ENCODE measurements at places on chromosomes 7 and 10.
A peak's percentile ranks its signal among the peaks of the same experiment; 100 is the strongest.

DNA sequence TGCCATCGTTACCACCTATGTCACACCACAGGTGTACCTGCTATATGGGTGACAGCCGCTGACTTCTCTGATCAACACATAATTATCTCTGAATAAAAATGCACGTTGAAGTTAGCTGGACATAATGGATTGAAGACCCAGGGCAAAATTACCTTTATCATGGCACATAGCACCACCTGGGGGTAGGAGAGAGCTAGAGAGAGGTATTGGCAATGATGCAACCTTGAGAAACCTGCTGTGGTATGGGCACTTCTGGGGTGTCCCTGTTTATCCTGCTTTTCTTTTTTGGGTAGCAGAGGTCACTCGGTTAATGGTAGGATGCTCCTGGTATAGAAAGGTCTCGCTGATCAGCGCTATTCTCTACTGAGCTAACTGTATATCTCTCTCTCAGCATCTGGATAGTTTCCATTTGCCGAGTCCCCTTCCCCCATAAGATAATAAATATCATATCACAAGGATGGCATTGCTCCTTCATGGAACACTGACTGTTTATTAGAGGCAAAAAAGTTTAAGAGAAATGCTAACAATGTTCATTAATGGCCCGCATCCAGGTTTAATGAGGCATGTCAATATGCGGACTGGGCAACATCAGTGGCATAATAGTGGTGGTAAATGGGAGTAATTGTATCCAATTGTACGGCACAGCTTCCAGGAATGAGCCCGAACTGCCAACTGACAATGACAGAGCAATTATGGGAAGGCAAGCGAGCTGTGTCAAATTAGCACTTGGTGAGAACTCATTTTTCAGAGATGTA lies 323.1 kb downstream of the TFEC start:
- DNase-seq = peak; percentile 2

DNA sequence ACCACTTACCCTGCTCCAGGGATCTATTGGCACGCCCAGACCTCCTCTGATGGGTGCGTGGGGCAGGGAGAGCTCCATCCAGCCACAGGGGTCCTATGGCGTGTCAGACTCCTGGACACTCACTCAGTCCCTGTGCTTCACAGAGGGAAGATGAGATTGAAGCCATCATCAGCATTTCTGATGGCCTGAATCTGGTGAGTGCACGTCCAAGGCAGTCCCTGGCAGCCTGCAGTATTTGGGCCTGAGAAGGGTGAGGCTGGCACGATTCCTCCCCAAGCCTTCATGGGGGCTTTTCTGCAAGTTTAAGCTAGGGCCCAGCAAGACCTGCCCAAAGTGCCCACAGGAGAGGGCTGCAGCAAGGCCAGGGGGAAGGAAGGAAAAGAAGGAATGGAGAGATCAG lies 3.3 kb downstream of the CDHR1 start:
- no peak for DNase-seq

DNA sequence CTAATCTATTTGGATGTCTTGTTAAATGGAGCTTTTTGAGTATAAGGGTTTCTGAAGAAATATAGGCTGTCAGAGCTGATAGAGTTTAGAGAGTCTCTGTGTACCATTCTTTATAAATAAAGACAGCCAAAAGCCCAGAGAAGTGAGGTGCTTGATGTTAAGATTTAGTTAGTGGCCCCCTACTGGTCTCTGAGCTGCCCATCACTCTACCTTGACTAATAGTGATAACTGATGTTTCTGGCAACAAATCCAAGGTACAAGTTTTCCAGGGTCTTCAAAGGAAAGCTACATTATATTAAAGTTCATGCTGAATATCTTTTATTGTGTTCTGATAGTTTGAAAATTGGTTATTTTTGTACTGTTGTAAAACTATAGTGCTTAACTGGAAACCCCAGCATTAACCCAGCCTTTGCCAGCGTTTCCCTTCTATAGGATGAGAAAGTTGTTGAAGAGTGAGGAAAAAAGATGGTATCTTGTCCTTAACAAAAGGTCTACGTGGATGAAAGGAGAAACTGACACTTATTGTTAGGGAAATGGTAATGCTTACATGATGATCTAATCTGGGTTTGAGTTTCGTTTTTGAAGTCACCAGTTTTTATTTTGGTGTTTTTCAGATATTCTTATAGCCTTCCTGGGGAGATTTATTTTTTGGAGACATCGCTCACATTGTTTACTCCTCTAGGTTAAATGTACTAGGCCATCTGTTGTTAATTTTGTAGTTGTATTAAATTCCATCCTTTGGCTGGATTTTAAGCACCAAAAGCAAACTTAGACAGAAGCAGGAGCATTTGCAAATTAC lies 79.0 kb downstream of the AUTS2 start:
- DNase-seq = no peak

- DNase-seq = no peak
Observed at GRCh38 chr7:137953043-137953664, 48.7 kb downstream of the CREB3L2 start.

DNA sequence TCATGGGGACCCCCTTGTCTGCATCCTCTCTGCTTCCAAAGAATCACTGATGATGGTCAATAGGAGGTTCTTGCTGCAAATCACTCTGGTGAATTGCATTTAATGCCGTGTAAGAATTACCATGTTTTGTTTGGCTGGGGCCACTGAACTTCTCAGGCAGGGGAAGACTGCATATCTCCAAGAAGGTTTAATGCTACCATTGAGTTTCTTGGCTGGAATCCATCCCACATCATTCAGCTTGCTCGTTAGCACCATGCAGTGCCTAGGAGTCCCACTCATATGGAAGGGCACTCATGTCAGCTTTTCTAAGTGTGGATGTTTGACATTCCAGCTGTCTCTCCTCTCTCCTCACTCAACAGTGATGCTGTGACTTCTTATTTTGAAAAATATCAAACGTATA lies 50.2 kb upstream of the BAMBI start:
- no peak for DNase-seq

GRCh38 chr7:24502135-24502488 lies 71.1 kb upstream of the PALS2 start:
- no peak for DNase-seq

DNA sequence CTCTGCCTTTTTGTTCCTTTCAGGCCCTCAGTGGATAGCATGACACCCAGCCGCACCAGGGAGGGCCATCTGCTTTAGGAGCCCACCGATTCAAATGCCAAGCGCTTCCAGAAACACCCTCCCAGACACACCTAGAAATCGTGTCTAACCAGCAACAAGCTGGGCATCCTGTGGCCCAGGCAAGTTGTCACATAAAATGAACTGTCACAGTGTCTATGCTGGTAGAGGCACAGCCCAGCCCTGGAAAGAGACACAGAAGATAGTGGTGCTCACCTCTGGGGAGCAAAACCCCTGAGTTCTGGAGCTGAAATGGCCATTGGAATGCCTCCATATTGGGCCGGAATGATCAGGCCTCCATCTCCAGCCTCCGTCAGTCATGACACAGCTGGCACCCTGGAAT lies 38.9 kb downstream of the ECHDC3 start:
- no peak for DNase-seq

Measured in CD4-positive, alpha-beta T cell treated with Interleukin-6 for 4 hours (primary cell).